ENCODE measurements at places on chromosomes 7 and 10. TPM values are rescaled to one million over a fixed set of nuclear protein-coding genes. Genes with fewer than 3 reads are reported as not detected.

The MAGI2 gene
- 3.3 TPM for total RNA-seq

The PRSS37 gene
- not detected for total RNA-seq

The FBH1 gene
- total RNA-seq = 117 TPM

The ANK3 gene
- 93.2 TPM for total RNA-seq

The CALHM3 gene
- not detected for total RNA-seq

The UNC5B gene
- 9.3 TPM for total RNA-seq

The CACNA2D1 gene
- total RNA-seq = 263 TPM

The FRAT2 gene
- 6.2 TPM for total RNA-seq

The RAPGEF5 gene
- total RNA-seq = 11.7 TPM

The C10orf67 gene
- total RNA-seq = 0.19 TPM

The LRRC17 gene
- total RNA-seq = 147 TPM

The DYNC1I1 gene
- 2.3 TPM for total RNA-seq

The PRF1 gene
- not detected for total RNA-seq

The CPA2 gene
- total RNA-seq = not detected

The HTRA1 gene
- total RNA-seq = 232 TPM

The SEMA3E gene
- 0.38 TPM for total RNA-seq

The TFR2 gene
- total RNA-seq = 0.77 TPM

The SHTN1 gene
- 1.2 TPM for total RNA-seq

The TMEM176B gene
- total RNA-seq = not detected

The SLC13A1 gene
- not detected for total RNA-seq

The HACD1 gene
- total RNA-seq = 30.5 TPM

The MARVELD1 gene
- 15.5 TPM for total RNA-seq

The SLC39A12 gene
- total RNA-seq = not detected

The THSD7A gene
- 0.58 TPM for total RNA-seq

The PTPN20 gene
- 1.3 TPM for total RNA-seq

The PPP1R3C gene
- 59.6 TPM for total RNA-seq

The CRYGN gene
- total RNA-seq = 0.56 TPM

The TRIM50 gene
- not detected for total RNA-seq

The NPSR1 gene
- total RNA-seq = not detected

The GHRHR gene
- total RNA-seq = not detected

The AGR3 gene
- total RNA-seq = not detected

The BMS1 gene
- 15.8 TPM for total RNA-seq

The SPDYE11 gene
- not detected for total RNA-seq

The CYP3A5 gene
- under 0.01 TPM for total RNA-seq

The CHCHD3 gene
- 73.3 TPM for total RNA-seq

The GLUD1 gene
- total RNA-seq = 227 TPM

The HMX2 gene
- not detected for total RNA-seq

The NYAP1 gene
- 0.19 TPM for total RNA-seq

The MRLN gene
- not detected for total RNA-seq

The EN2 gene
- not detected for total RNA-seq

The DENND2A gene
- total RNA-seq = 0.96 TPM

The UCN3 gene
- total RNA-seq = not detected

The FBXL13 gene
- total RNA-seq = 3.7 TPM

Measured in regular cardiac myocyte (primary cell).